ENCODE measurements at places on chromosomes 7 and 10.

GRCh38 chr10:29465384-29465783 lies 169.4 kb downstream of the SVIL start:
- no peak for DNase-seq

DNA sequence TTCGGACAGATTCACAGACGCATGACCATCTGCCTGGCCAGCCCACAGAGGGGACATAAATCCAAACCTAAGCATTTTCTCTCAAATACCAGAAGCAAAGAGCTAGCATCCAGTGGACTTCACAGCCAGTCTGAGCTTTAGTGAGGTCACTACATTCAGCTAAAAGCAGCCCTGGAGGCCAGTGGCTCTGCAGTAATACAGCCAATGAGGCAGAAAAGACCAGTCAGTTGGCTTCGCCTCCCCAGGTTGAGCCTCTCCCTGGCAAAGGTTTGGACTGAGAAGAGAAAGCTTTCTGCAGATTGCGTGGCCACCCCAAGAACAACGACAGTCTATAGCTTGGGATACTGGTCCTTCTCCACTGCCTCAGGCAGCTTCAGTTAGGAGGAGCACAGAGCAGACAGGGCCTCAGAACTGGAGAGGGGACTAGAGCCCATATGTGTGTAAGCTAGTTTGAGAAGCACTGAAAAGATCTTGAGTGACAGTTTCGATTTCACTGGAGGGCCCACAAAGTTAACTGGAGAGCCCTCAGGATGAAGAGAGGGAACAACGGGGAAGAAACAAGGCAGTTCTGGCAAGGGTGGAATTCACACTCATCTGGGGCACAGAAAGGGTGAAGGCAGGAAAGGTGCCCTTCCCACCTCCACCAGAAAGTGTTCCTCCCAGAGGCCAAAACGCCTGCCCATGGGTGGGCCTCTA lies 3.8 kb downstream of the WDR91 start:
- DNase-seq: no peak

GRCh38 chr10:11587722-11588259 lies 23.7 kb downstream of the USP6NL start:
- no peak for DNase-seq

- no peak for DNase-seq
Observed at GRCh38 chr10:33979195-33979594, 644.7 kb upstream of the NRP1 start.

- no peak for DNase-seq
Observed at GRCh38 chr7:155947051-155947450, 134.8 kb upstream of the SHH start.

- no peak for DNase-seq
Observed at GRCh38 chr7:94422827-94423460, 28.2 kb downstream of the COL1A2 start.

DNA sequence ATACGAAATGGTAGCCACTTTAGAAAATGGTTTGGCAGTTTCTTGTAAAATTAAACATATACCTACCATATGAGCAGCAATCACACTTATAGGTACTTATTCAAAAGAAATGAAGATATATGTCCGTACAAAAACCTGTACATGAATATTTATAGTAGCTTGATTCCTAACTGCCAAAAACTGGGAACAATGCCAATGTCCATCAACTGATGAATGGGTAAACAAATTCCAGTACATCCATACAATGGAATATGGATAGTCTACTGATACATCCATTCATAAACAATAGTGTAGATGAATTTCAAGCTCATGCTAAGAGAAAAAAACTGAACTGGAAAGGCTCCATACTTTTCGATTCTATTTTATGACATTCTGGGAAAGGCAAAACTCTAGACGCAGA lies 68.5 kb downstream of the AGK start:
- no peak for DNase-seq

- no peak for DNase-seq
Observed at GRCh38 chr10:34520084-34520483, 295.0 kb downstream of the PARD3 start.

- DNase-seq: no peak
Observed at GRCh38 chr10:88659725-88660597, 4.3 kb upstream of the LIPF start.

- DNase-seq: no peak
Observed at GRCh38 chr10:131115801-131116200, 195.7 kb downstream of the TCERG1L start.

DNA sequence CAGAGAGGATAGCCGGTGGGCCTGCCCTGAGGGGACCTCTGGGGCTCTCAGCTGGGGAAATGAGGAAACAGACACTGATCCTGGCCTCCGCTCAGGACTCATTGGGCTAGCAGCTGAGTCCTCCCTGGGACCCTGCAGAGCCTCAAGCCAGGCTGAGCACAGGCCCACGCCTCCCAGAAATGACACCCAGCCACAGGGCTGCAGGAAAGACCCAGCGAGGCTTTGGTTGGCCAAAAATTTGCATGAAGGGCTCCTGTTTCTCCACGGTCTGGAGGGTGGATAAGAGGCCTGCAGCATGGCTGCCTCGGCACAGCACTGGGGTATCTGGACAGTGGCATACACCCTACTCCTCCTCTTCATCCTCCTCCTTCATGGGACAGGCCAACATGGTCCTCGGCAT lies 60.4 kb downstream of the ZNF33B start:
- no peak for DNase-seq

DNA sequence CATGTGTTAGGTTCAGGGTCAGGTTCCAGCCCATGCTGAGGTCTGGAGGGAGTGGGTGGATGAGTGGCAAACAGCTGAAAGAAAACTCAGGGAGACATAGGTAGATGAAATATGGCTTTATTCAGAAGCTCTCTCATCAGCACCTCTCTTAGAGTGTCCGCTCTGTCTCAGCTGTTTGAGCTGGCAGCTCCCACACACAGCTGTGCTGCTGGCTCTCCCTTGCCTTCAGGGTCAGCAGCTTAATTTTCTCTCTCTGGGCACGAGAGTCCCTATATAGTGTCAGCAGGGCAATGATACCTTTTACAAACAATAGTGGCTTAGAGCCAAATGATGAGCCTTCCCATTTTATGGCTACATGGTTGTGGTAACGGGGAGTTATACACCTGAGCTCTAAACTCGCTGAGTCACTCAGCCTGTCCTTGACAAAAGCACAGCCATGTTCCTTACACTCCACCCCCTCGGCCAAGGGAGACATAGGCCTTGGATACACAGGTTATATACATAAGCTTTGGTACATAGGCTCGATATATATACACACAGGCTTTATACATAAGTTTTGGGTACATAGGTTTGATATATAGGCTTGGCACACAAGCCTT lies 10.4 kb downstream of the RNF133 start:
- DNase-seq: no peak

- no peak for DNase-seq
Observed at GRCh38 chr7:90568213-90568612, 27.9 kb upstream of the CDK14 start.

- no peak for DNase-seq
Observed at GRCh38 chr7:70352906-70353305, 754.6 kb downstream of the AUTS2 start.

- no peak for DNase-seq
Observed at GRCh38 chr10:99775850-99776249, 6.6 kb upstream of the ABCC2 start.

GRCh38 chr10:105872665-105873064 lies 1231.6 kb downstream of the SORCS3 start:
- DNase-seq: no peak

- no peak for DNase-seq
Observed at GRCh38 chr10:45509491-45509890, 135.5 kb downstream of the ALOX5 start.

DNA sequence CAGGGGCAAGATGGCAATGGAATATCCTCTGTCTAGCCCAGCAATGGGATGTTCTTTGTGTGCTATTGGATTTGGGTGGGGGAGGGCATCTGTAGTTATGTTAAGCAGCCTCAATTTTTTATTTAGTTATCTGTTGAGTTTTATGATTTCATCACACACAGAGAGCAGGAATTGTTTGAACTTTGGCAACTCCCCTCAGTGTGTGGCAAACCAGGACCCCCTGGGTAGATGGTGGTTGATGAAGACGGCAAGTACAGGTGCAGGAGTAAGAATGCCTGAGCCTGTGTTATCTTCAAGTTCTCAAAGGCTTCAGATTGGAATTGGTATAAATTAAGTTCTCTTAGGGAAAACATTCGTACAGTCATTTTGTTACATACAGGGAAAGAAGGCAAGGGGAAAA lies 142.4 kb upstream of the SAMD8 start:
- no peak for DNase-seq

GRCh38 chr10:132109341-132110110 lies 43.8 kb downstream of the JAKMIP3 start:
- DNase-seq: no peak

DNA sequence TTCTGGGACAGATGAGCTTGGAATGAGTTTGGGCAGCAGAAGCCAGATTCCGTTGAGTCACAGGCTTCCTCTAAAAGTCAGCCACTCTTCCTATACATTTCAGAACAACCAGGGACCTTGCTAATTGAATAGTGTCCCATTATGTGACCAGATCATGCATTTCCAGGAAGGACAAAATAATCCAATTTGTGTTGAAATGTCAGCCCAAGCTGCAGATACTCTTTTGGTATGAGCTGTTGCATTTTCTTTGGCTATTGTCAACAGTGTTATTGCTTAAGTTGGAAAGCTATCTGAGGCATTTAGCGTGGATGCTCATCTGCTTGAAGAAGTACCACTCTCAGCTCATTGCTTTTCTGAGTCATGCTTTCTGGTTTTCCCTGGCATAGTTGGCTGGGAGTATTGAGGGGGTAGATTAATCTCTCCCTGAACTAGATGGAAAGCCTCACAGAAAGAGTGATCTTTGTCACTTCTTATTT lies 223.7 kb upstream of the HABP2 start:
- DNase-seq: no peak

DNA sequence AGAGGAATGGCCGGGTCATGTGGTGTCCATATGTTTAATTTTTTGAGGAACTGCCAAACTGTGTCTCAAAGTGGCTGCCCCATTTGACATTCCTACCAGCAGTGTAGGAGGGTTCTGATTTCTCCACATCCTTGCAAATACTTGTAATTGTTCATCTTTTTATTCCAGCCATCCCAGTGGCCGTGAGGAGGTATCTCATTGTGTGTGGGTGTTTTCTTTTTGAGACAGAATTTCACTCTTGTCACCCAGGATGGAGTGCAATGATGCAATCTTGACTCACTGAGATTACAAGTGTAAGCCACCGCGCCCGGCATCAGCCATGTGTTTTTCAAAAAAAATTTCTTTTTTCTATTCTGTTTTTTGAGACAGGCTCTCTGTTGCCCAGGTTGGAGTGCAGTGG lies 38.7 kb upstream of the DLG5 start:
- DNase-seq: no peak

- no peak for DNase-seq
Observed at GRCh38 chr7:131649003-131649541, 92.6 kb upstream of the PODXL start.

- DNase-seq: no peak
Observed at GRCh38 chr7:30469303-30469702, 9.3 kb downstream of the NOD1 start.

DNA sequence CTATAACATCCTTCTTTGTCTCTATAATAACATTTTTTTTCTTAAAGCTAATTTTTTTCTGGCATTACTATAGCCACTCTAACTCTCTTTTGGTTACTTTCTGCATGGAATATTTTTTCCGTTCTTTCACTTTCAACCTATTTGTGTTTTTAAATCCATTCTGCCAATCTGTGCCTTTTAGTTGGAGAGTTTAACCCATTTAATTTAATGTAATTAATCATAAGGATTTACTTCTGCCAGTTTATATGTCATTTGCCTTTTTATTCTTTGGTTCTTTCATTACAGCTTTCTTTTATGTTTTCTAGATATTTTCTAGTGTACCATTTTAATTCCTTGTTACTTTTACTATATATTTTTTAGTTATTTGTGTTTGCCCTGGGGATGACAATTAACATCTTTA lies 78.6 kb downstream of the TMEM270 start:
- DNase-seq: no peak

DNA sequence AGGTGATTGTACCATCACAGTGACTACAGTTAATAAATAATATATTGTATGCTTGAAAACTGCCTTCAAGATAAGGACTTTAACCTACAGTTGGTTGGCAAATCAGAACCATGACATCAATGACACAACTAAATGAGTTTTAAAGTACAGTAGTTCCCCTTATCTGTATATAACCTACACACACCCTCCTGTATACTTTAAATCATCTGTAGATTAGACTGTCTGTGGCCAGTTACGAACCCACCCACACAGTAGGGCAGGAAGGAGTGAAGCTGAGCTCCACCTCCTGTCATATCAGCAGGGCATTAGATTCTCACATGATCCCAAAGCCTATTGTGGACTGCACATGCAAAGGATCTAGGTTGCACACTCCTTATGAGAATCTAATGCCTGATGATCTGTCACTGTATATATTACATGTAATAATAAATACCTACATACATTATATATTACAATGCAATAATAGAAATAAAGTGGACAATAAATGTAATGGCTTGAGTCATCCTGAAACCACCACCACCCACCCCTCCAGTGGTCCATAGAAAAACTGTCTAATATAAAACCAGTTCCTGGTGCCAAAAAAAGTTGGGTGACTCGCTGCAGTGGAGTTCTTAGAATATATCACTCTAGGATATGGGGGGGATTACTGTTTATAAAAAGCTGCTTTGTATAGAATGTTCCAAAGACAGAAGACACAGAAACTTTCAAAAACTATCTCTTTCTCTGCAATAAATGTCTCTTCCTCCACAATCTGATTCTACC lies 5.6 kb downstream of the TPK1 start:
- DNase-seq: no peak

DNA sequence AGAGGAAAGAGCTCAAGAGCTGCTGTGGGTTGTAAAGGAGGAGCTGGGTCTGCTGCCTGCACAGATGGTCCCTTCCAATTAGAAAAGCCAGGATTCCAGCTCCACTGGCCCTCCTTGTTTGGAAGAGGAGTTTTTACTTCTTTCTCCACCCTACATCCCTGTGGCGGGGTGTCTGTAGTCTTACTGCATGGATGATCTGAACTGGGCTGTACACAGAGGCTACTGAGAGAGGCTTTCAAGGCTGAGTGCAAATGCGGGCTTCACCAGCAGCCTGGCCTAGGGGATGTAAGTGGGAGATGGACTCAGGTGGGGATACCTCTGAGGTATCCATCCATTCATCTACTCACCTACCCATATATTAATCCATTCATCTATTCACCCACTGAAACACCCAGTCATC lies 7.1 kb upstream of the CXCL12 start:
- no peak for DNase-seq

DNA sequence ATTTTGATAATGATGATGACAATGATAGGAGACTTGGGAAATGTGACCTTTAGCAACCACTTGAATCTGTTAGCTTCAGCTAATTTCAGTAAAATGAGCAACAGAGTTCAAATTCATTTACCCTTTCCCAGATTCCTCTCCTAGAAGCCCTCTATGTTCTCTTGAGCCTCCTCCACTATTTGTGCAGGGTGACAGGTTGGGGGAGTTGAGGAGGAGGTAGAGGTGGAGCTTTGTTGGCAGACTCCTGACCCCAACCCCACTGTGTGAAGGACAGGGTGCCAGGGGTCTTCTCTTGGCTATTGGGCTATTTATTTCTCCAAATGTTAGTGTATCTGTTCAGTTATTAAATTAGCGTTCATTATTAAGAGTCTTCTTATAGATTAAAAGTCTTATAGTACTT lies 422.3 kb downstream of the GFRA1 start:
- no peak for DNase-seq
